ENCODE measurements at places on chromosomes 4 and X.

DNA sequence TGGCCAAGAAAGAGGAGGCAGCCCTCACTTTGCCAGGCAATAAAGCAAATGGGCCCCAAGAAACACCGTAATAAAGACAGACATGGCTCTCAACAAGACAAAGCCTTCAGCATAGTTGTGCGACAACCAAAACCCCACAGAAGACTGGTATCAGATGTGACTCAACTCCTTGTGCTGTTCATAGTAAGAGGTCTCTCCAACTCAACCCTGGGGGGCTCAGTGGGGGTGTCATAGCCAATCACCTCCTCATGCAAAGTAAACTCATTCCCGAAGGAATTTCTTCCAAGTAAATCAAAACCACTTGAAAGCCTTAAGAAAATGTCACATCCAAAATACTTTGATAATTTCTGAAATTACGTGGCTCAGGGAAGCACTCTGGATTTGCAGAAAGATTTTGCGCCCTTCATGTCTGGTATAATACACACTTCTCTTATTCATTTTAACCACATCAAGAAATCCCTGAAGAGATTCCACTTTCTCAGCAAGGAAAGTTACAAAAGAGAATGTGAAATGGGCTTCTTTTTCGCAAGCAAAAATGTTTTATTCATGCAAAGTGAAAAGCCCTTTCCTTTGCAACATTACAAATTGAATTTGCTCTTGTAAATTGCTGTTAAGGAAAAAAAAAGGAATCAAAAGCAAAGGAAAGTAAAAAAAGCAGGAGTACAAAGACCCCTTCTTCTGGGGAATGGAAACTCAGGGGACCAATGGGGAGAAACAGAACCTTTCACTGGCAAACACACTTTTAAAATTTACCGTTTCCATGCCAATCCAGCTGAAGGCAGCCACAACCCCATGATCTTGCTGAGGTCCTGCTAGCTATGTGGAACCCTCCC, 137.4 kb downstream of the NSUN7 start:
- no peak for DNase-seq

- DNase-seq = no peak
These were observed 248.4 kb upstream of the TTC29 start for GRCh38 chr4:147194114-147194513.

DNA sequence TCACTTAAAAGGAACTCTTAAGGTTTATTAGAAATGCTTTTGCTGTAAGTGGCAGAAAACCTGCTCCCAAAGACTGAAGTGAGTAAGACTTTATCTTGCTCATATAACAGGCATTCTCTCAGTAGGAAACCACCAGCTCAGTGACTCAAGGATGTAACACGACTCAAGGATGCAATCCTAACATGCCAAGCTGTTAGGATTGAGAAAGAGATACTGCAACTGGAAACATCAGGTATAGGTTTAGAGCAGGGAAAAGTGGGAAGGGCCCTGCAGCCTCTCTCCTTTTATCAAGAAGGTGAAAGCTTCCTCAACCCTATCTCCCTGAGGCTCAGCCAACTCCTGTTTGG, 11.9 kb upstream of the SLC9A7 start:
- no peak for DNase-seq

GRCh38 chrX:69285881-69286564, 120.8 kb upstream of the PJA1 start:
- DNase-seq = peak; percentile 19

DNA sequence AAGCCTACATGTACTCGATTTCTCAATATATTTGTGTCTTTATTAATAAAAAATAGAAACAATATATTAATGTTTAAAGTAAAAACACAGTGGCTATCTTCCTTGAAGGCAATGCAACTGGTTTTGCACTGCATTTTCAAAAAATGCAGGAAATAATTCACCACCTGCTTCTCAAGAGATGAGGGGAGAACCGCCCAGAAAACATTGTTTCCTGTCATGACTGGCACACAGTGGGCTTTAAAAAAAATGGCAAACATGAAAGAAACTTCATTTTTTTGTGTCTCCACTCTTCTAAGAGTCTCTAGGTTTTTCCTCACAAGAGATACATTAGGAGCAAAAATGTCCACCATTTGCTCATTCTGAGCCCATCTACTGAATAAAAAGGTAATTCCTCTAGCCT, 50.8 kb upstream of the C4orf50 start:
- DNase-seq = no peak

GRCh38 chr4:17578482-17578891, 1.5 kb downstream of the LAP3 start:
- DNase-seq = no peak

- no peak for DNase-seq
These were observed 42.3 kb downstream of the TRIM2 start for GRCh38 chr4:153246446-153247115.

- DNase-seq = no peak
These were observed 7.3 kb upstream of the DTHD1 start for GRCh38 chr4:36274158-36274557.

GRCh38 chr4:11116940-11117339, 311.8 kb downstream of the HS3ST1 start:
- DNase-seq = no peak

DNA sequence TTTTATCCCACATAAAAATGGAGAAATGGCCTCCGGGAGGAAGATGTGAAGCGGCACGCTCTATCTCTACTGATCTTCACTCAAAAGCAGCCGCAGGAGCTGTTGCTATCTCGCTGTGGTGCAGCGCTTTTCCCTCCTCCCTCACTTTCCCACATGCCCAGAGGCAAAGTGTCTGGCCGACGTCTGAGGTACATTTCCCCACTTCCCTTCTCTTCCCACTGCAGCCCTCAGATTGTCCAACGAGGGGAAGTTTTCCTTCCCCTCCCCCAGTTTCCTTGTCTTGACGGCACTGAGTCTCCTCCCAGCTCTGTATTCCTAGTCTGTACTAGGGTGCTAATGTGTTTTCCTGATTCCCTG, 660 bp upstream of the COL25A1 start:
- DNase-seq = no peak

DNA sequence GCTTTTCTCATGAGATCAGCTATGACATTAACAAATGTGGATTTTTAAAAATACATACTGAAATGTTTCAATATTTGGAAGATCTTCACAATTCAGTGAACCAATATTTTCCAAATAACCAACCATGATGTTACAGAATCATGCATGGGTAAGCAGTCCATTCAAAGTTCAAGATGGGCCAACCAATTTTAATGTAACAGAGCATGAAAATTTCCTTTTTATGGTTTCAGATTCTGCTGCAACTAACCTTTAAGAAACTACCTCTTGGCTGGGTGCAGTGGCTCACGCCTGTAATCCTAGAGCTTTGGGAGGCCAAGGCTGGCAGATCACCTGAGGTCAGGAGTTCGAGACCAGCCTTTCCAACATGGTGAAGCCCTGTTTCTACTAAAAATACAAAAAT, 107.7 kb downstream of the RBM47 start:
- no peak for DNase-seq

DNA sequence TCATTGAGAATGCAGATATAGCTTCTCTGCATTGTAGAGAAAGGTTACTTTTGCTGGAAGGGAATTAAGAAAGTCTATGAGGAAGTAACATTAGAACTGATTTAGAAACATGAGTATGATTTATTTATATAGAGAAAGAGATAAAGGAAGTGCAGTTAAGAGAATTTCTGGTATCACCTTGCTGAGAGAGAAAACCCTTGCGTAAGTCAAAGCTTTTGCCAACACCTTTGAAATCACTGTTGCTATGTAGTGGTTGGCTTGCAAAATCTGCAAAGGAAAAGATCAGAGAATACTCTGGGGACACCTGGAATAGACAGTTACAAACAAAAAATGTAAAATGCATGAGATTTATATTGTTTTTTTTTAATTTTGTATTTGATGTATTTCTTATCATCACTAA, 137.3 kb upstream of the RXFP1 start:
- no peak for DNase-seq

- no peak for DNase-seq
These were observed 224.3 kb downstream of the CAMK2D start for GRCh38 chr4:113537203-113537602.

DNA sequence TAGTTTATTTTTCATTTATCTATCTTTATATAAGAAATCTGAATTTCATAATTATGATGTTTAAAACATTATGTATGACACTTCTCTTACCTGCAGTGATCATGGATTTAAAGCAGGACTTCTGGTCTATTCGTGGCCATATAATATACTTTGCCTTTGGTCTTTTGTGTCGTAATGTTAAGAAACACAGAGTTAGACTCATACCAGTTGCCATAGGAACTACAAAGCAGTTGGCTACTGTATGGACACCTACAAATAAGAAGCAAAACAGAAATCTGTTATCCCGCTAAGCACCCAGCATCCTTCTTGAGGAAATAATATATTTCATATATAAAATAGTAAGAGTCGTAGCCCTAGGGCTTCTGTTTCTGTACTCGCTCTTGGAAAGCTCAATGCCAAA, 4.3 kb downstream of the SEPSECS start:
- no peak for DNase-seq

DNA sequence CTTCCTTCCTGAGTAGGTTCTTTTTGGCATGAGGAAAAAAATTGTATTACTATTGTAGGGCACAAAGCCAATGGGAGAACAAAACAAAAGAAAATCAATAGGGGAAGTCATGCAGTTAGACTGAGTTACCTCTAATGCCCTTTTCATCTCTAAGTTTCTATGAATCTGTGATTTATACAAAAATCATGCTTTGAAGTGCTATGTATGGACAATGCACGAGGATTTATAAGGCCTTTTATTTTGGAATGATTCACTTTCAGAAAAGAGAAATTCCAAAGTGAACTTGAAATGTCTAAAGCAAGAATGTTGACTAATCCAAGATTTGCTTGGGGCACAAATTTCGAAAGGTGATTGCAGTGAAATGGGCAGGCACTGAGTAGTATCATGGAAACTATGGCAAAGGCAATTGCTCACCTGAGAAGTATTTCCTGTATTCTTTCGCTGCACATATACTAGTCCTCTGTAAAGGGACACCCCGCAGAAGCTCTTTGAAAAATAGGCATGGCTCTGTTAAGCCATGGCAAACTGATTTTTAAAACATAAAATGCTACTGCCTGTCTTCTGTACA, 52.8 kb downstream of the ADGRG4 start:
- DNase-seq = no peak

GRCh38 chrX:39519030-39519488, 578.7 kb downstream of the BCOR start:
- DNase-seq = no peak

DNA sequence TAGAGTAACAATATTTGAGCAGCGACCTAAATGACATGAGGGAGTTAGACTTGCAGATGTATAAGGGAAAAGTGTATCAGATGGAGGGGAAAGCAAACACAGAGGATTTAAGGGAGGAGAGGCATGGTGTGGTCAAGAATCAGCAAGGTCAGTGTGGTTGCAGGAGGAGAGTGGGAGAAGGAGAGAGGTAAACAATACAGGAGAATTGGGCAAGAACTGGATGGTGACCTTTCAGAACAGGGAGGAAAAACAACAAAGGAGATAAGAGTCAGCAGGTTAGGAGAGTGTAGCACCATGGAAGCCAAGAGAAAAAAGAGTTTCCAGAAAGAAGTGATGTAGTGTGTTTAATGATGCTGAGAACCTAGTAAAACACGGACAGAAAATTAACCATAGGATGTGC, 178.5 kb downstream of the PAPSS1 start:
- DNase-seq = no peak

DNA sequence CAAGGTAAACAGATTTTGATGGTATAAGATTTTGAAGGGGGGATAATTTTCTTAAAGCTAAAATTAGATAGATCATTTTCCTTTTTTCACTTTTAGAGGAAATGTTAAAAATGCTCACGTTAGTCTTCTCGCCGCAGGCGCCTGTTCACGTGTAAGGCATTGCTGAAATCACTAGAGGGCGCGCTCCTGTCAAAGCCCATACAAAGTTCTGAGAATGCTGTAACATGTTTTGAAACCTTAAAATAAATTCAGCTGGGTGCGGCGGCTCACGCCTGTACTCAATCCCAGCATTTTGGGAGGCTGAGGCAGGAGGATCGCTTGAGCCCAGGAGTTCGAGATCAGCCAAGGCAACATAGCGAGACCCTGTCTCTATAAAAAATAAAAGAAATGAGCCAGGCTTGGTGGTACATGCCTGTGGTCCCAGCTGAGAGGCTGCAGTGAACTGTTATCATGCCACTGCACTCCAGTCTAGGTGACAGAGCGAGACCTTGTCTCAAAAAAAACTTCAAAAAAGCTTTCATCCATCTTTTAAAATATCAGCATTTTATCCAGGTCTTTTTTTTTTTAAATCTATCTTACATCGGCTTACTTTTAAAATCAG, 138.0 kb downstream of the RBMX2 start:
- DNase-seq = no peak

GRCh38 chr4:119765951-119766350, 137.3 kb upstream of the PDE5A start:
- no peak for DNase-seq

DNA sequence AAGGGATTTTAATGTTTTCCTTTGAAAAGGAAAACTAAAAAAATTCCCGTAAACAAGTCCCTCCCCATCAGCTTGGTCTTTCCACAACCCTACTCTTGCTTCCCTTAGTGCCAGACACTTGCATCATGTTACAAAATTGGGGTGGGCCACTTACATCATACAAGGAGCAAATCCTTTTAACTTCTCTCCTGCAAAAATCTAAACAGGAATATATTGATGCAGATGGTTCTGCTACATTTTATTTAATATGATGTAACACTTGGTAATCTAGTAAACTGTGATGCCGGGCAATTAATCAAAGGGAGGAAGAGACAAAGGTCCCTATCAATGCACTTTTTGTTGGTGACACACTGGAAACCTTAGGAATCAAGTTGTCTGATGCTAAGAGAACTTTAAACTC, 125.3 kb downstream of the UBE2K start:
- no peak for DNase-seq

GRCh38 chr4:148975464-148975863, 533.2 kb upstream of the NR3C2 start:
- no peak for DNase-seq

DNA sequence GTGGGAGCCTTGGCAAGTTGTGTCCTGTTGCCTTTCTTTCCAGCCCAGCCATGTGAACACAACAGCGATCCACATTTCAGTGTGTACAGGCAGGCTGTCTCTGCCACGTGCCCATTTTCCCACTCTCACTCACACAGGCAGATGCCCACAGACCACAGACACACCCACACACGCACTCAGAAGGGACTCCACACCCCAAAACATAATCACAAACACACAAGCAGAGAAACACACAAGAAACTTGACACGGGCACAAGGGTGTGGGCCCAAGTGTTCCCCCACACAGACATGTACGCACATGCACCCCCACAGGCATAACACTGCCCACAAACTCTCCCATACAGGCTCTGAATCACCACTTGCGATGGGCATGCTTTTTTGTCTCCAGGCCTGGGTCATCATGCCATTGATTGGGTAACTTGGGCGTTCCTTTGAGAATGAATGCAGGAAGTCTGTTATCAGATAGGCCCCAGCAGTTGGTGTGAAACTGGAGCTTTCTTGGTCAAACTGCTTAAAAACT, 84.3 kb downstream of the NBDY start:
- peak; percentile 60 for DNase-seq

DNA sequence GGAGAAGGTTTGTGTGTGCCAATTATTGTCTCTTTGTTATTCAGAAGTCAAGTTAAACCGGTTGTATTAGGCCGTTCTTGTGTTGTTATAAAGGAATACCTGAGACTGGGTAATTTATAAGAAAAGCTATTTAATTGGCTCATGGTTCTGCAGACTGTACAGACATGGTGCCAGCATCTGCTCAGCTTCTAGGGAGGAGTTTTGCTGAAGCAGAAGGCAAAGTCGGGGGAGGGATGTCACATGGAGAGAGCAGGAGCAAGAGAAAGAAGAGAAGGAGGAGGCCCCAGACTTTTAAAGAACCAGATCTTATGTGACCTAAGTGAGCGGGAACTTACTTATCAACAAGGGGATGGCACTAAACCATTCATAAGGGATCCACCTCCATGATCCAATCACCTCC, 349.3 kb upstream of the PCDH18 start:
- DNase-seq = no peak
